ENCODE measurements at places on chromosomes 12 and 14. TPM values are rescaled to one million over a fixed set of nuclear protein-coding genes. Genes with fewer than 3 reads are reported as not detected.

DNA sequence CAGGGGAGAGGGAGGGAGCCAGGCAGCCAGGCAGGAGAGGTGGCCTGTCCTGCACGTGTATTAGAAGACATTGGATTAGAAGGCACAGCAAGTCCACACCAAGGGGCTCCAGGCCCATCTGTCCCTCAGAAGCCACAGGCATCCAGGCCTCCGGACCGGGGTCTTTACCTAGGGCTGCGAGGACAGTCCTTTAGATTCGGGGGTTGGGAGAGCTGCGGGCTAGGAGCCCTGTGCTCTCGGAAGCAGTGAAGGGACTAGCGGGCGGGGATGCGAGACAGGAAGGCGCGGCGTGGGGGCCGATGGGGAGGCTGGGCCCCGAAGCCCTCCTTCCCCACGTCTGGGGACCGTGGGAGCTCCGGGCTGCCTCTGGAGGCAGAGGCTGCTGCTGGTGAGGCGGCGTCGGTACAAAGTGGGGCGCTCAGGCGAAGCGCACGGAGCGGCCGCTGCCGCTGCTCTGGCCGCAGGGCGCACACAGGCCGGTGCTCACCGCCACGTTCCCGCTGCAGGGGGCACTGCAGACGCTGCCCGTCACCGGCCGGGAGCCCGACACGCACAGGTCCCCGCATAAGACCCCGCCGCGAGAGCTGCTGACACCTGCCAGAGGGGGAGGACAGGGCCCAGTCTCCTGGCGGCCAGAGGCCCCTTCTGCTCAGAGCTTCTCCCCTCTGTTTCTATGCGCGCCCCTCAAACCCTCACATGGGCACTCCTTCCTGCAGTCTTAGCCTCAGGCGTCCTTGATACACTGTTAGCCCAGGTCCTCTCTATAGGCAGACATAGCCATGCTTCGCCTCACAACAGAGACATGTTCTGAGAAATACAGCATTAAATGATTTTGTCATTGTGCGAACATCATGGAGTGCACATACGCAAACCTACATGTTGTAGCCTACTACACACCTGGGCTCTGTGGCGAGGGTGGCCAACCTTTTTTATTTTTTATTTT, 17.3 kb downstream of the KRT7 start:
- DNase-seq: no peak

DNA sequence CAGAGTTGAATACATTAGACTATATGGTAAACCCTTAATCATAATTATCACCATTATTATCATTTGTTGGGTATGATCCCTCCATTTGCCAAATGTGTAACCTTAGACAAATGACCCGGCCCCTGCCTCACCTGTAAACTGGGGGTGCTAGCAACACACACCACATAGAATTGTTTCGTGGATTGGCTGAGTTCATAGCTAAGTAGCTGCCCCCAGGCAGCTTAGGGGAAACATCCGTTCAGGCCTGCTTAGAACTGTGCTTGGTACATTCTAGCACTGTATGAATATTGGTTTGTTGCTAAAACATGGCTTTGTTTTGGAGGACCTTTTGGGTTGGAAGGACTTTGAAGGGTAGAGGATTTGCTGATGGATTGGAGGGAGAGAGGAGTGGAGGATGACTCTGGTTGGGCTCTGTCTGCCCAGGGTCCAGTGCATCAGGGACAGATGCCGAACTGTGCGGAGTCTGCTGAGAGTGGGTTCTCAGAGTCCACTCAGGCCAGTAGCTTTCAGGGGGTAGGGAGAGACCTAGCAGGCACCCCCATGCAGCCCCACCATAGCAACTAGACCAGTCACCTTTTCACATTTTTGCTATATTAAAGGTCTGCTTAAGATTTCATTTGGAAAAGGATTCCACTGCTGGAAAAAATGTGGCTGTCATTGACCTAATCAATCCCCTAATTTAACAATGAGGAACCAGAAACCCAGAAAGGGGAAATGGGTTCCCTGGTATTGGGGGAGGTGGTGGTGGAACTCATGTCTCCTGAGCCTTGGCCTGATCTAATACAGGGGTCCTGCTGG, 2.2 kb downstream of the RIN3 start:
- no peak for DNase-seq

KRT8 gene
- 96.2 TPM for total RNA-seq

BDKRB1 gene
- 3.0 TPM for total RNA-seq

DNA sequence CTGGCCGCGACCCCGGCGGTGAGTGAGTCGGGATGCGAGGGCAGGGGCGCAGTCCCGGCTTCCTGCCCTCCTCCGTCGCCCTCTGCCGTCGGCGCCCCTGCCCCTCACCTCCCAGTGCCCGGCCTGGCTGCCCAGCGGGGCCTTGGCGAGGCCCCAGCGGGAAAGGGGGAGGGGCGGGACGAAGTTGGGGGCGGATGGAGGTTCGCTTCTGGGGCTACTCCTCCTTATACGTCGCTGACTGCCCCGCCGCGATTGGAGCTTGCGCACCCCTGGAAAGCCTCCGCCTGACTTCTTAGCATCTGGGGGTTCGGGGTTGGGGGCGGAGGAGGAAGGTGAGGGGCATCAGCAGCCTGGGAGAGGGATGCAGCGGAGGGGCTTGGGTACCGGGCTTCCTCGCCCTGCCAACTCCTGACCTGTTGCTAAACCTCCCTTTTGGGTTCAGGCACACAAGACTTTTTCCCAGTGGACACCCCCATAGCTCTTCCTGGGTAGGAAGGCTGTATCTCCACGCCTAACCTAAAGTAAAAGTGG, 406 bp downstream of the TMEM263 start:
- DNase-seq: no peak

- no peak for DNase-seq
Measured at GRCh38 chr12:28278499-28278898, 88.2 kb downstream of the CCDC91 start.

PTPRR gene
- total RNA-seq: 2.7 TPM

- no peak for DNase-seq
Measured at GRCh38 chr14:69107407-69108003, 45.4 kb downstream of the DCAF5 start.

SLC8A3 gene
- 3.0 TPM for total RNA-seq

CMA1 gene
- total RNA-seq: 3.2 TPM

- DNase-seq: no peak
Measured at GRCh38 chr14:95068080-95068479, 89.2 kb downstream of the DICER1 start.

DNA sequence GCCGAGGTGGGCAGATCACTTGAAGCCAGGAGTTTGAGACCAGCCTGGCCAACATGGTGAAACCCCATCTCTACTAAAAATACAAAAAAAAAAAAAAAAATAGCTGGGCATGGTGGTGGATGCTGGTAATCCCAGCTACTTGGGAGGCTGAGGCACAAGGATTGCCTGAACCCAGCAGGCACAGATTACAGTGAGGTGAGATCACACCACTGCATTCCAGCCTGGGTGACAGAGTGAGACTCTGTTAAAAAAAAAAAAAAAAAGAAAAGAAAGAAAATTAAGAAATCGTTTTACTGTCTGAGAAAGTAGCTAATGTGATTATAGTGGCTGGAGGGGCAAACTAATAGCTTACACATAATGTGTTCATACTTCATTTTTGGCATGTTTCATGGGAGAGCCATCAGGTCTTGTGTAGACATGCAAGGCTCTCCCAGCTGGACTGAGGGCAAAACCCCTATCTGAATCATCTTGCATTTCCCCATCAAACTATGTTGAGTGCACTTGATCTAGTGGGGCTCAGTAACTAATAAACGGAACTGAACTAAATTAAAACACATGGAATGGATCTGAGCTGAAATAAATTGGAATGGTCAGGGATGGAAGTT, 16.2 kb downstream of the KIF21A start:
- no peak for DNase-seq

- no peak for DNase-seq
Measured at GRCh38 chr12:10718279-10718821, 4.8 kb downstream of the YBX3 start.

TEX22 gene
- total RNA-seq: 0.11 TPM

ATXN7L3B gene
- total RNA-seq: 36.0 TPM

KCNH3 gene
- total RNA-seq: 0.58 TPM

GLS2 gene
- total RNA-seq: 0.79 TPM

Measured in urinary bladder (tissue), 4 donors.